Adipocyte (in vitro differentiated cells): ENCODE measurements at places on chromosomes 1 and 21.

DNA sequence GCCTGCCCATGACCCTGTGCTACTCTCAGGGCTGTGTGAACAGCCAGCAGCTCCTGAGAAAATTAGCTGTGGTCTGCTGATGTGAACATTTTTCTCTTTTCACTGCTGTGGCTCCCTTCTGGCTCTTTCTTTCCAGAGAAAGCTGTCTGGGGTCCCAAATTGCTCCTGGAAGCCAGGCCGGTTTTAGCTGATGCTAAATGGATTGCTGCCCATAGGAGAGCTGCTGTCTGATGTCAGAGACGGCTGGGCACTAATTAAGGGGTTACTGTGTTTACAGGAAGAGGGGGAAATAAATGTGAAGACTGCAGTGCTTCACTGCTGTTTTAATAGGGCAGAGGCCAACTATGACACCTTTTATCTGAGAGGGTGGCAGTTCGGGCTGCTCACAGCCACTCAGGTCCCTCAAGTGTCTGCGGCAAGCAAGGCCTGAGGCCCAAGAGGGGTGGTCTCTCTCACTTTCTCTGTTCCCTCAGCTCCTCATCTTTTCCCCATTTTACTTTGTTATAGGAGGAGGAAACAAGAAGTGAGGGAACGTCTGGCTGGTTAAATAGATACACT, 106.0 kb upstream of the GNG12 start:
- DNase-seq, result no peak

GRCh38 chr1:38454749-38455441, 404.7 kb downstream of the RRAGC start:
- DNase-seq, result no peak

GRCh38 chr21:34885125-34885524, 164.0 kb downstream of the RUNX1 start:
- DNase-seq, result peak; percentile 55

- no peak for DNase-seq
These were observed 67.9 kb downstream of the CACNA1E start for GRCh38 chr1:181551249-181551648.

GRCh38 chr1:206058927-206059292, 5.9 kb downstream of the RHEX start:
- no peak for DNase-seq

GRCh38 chr1:15192916-15193550, 39.5 kb downstream of the TMEM51 start:
- no peak for DNase-seq

DNA sequence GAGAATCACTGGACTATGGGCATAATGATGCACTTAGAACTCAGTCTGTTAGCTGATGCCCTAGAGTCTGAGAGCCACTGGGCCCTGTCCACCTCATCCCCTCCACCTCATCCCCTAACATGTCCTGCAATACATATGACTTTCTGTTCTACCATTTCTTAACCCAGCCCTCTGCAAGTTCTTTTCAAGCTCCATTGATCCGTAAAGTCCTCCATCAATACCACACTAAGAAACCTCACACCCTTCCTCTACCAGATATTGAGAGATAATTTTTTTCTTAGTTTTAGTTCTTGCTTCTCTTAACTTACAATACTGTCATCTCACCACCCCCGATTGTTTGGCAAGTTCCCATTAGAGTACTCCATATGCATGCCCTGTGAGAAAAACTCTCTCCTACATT, 22.1 kb downstream of the FCRL4 start:
- no peak for DNase-seq
